ENCODE measurements at places on chromosomes 11 and 22.

DNA sequence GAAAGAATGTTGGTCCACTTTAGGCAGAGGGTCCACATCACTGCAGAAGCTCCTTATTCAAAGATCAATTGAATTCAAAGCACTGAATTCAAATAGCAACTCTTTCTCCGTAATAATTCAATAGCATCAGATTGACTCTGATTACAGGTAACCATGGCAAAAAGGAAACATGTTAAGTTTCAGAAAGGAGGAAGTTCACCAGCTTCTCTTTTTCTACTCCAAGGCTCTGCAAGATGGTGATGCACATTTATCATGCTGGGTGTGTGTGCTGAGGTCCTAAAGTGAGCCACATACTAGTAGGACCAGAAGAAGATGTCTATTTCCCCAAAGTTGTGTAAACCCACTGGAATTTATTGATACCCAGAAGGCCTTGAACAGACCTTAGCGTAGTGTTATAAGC lies 18.0 kb upstream of the DRD2 start:
- DNase-seq = no peak

GRCh38 chr11:19524171-19524671 lies 188.4 kb upstream of the NAV2 start:
- no peak for DNase-seq

DNA sequence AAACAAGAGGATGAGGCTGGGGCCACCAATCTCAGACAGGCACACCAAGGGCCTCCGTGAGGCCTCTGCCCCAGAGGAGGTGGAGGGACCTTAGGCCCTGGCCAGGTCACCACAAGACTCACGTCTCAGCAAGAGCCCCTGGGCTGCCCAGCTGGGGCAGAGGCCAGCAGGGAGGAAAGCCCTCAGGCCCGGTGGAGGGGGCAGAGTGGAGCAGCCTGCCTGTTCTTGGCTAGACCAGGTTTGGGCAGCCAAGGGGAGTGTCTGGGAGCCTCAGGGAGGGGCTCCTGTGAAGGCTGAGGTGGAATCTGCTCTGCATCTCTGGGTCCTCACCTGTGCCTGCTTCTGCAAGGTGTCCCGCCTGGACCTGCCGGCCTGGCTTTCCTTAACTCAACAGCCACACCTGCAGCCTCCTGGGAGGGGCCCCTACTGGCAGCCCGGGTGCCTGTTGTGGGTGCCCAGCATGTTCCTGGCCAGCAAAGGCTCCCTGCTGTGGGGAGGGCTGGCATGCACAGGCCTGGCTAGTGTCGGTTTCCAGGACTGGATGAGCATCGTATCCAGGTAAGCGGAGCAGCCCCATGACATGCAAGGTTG lies 11.9 kb downstream of the TTLL12 start:
- no peak for DNase-seq

- DNase-seq = no peak
These were observed 5.9 kb downstream of the TREH start for GRCh38 chr11:118673361-118674081.

GRCh38 chr22:50304528-50305392 lies 2.7 kb downstream of the PLXNB2 start:
- DNase-seq = peak; percentile 67

GRCh38 chr11:74839971-74840370 lies 91.3 kb downstream of the RNF169 start:
- DNase-seq = no peak

- DNase-seq = no peak
These were observed 68.5 kb downstream of the GDPD4 start for GRCh38 chr11:77233011-77233410.

- DNase-seq = no peak
These were observed 63.3 kb upstream of the ME3 start for GRCh38 chr11:86735451-86736290.

- no peak for DNase-seq
These were observed 48.8 kb upstream of the PHF21B start for GRCh38 chr22:45058622-45058912.

- no peak for DNase-seq
These were observed 122.7 kb upstream of the GUCY1A2 start for GRCh38 chr11:107140983-107141382.

- peak; percentile 89 for DNase-seq
These were observed 876 bp upstream of the UBE2L6 start for GRCh38 chr11:57568330-57568766.

GRCh38 chr11:75482931-75483469 lies 42.7 kb downstream of the GDPD5 start:
- no peak for DNase-seq

GRCh38 chr22:46346680-46347405 lies 11.3 kb downstream of the TRMU start:
- DNase-seq = no peak

GRCh38 chr11:92769112-92769511 lies 200.3 kb upstream of the MTNR1B start:
- DNase-seq = no peak

DNA sequence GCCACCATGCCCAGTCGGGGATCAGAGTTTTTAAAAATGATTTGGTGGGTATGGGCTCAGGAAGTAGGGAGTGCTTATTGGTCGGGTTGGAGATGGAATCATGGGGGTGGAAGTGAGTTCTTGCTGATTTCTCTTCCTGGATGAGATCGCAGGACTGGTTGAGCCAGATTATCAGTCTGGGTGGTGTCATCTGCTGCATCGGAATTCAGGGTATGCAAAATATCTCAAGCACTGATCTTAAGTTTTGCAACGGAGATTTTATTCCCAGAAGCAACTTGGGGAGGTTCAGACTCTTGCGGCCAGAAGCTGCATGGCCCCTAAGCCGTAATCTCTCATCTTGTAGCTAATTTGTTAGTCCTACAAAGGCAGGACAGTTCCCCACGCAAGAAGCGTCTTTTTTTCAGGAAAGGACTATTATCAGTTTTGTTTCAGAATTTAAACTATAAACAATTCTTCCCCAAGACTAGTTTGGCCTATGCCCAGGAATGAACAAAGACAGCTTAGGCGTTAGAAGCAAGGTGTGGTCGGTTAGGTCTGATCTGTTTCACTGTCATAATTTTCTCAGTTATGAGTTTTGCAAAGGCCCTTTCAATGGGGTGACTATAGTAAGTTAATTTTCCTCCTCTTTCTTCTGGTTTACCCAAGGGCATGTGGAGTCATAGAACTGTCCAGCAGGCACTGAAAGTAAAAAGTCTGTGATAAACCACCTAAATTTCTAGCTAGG lies 1.4 kb upstream of the PIWIL3 start:
- DNase-seq = no peak

DNA sequence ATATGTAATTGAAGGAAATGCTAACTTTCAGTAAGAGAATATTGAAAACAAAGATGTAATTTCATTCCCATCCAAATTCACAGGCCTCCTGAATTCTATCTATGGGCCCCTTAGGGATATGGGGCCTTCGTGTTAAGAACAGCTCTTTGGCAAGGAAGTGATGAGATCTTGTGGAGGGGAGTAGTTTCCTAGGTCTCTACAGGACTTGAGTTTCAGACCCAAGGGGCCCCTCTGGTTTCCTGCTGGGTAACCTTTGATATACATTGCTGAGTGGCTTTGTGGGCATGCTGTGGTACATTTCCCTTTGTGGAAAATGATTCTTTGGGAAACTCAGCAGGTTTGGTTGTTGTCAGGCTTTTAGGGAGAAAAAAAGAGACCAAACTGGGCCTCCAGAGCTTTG lies 6.2 kb downstream of the STIM1 start:
- no peak for DNase-seq

DNA sequence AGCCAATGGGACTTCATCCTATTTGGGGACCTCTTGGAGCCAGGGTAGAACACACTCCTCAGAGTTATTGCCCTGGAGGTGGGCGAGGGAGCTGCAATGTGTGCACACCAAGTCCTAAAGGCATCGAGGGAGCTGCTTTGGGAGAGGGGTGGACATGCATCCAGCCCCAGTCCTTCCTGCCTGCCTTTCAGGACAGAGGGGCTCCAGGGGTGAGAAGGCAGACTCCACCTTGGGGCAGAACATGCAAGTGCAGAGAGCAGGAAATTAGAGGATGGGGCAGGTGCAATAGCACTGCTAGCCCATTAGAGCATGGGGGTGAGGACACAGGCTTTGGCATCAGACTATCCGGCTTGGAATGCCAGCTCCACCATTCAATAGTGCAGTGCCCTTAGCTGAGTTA lies 288.5 kb downstream of the OPCML start:
- no peak for DNase-seq

DNA sequence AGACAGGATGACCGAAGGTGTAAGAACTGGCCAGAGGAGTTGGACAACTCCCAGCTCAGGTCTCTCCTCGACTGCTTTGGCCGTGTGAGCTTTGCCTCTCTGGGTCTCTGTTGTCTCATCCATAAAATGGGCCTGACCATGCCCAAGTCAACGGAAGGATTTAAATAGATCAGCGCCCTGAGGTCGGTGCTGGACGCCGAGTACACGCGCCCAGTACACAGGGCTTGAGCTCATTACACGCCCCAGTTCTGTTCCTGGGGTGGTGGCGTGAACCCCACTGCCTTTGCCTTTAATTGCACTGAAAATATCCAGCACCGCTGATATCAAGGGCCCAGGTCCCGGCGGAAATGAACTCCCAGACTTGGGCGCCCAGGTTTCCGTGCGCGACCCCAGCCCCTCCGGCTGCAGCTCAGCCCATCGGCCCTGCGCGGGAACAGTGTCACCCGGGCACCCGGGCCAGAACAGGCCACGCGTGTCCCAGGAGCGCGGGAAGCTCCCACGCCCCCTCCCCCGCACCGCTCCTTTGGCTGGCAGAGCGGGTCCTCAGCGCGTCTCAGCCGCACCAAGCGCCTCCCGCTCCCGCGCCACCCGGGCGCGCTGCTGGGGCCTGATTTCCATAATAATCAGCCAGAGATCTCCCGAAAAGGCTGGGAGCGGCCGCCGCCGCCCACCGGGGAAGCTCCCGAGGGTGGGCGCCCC lies 42.2 kb downstream of the CYTH4 start:
- DNase-seq = no peak

DNA sequence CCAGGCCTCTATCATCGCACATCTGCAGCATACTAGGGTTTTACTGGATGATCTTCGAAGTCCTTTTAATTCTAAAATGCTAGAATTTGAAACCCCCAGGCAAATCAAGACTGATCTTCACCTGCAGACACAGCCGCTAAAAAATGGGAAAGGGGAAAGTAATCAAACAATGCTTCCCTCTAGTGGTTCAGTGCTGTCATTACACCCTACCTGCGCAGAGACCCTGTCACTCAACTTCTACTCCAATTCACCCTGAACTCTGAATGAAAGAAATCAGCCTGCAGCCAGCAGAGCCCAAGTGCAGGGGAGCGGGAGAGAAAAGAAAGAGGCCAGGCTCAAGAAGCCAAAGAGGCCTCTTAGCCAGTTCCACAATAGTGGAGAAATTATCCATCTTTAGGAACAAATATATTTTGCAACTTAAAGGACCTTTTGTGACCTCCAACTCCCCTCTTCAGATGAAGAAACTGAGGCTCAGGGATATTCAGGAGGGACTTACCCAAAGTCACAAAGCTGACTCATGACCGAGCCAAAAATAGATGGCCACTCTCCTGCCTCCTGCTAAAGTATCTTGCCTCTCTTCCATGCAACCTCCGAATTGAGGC lies 33.0 kb downstream of the SERGEF start:
- peak; percentile 47 for DNase-seq
